ENCODE measurements at places on chromosomes 12 and 14.

DNA sequence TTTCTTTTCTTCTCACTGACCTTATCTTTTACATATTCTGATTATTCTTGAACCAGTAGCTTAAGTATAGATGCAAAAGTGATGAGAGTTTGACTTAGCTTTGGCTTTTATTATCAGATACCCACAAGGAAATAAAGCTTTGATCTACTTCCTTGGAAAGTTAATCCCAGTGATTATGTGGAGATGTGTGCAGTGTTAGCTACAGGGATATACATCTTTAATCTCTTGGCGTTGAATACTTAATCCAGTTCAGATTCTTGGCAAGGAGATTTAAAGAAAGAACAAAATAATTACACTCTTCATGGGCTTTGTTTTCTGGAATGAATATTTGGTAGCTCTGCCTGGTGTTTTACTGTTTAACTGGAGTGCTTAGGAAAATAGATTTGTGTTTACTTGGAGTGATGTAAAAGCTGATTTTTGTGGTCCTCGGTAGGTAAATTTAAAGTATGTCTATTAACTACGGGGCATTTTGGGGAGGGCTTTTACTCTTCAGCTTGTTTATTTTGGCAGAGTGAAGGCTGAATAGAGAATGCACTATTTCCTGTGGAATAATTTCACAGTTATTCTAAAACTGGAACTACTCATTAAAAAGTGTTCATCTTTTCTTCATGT lies 150.1 kb upstream of the LRIG3 start:
- DNase-seq: no peak

DNA sequence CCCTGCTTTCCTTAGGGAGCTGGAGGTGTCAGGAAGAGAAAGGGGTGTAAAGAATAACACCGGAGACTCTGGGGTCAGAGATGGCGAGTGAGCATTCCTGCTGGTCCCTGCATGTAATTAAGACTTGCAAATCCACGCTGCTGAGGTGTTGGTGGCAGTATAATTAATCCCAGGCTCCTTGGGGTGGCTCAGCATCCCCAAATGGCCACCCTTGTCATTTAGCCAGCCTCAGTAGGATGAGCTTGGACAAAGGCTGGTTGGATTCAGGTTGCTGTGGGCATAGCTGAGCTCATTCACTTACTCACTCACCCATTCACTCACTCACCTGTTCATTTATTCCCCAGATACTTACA lies 174.4 kb upstream of the RPH3A start:
- no peak for DNase-seq

- DNase-seq: no peak
Observed at GRCh38 chr12:132946246-132946820, 9.8 kb downstream of the ZNF605 start.

- DNase-seq: no peak
Observed at GRCh38 chr12:112750971-112751370, 40.6 kb upstream of the RPH3A start.

DNA sequence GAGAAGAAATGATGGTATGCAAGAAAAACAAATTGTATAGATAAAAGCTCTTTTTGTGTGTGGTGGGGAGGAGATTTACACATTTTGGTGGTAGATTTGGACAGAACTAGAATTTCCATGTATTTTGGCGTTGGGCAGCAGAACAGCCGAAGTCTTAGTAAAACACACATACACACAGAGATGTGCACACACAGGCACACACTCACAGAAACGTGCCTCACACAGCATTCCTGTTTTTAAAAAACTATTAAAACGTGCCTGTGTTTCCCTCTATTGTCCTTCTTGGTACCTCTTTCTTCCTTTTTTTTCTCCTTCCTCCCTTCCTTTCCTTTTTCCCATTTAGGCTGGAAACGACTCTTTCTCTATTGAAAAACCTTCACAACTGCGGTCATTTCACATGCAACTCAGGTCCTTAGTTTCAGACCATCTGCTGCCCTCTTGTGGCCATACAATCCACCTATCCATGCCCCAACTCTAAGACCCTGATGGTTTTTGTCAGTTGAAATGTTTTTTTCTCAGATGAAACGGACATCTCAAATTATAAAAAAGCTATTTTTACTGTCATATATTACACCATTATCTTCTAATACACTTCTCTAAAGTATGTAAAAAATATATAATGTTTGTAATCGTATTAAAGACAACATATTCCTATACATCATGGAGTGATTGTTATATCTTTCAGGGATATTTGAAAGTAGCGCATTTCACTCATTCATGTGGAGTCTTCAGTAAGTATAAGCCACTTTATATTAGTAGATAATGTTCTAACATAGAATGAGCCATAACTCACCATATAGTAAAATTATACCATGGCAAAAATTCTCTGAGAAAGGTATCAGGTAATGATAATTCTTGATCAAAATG lies 386.7 kb upstream of the NOVA1 start:
- DNase-seq: no peak

GRCh38 chr12:79302162-79302814 lies 388.5 kb downstream of the PAWR start:
- no peak for DNase-seq

DNA sequence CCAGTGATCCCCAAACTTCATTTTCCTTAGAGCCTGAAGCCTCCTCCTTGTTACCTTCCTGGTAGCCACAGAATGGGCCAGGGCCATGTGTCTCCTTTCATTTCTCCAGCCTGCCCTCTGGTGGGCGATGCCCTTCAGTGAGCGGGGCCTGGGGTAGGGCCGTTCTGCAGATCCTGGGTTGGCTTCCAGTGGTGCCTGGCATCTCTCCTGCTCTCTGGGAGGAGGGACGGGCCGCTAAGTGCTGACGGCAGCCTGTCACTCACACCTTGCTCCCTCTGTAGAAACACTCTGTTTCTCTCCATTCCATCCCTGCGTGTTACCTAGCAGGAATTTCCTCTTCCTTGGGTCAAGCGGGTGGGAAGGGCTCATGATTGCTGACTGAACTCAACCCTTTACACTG lies 232.1 kb downstream of the CACNA1C start:
- DNase-seq: no peak

- DNase-seq: no peak
Observed at GRCh38 chr14:89697281-89698060, 257.1 kb downstream of the EFCAB11 start.

GRCh38 chr12:26737487-26738030 lies 95.4 kb downstream of the ITPR2 start:
- no peak for DNase-seq

DNA sequence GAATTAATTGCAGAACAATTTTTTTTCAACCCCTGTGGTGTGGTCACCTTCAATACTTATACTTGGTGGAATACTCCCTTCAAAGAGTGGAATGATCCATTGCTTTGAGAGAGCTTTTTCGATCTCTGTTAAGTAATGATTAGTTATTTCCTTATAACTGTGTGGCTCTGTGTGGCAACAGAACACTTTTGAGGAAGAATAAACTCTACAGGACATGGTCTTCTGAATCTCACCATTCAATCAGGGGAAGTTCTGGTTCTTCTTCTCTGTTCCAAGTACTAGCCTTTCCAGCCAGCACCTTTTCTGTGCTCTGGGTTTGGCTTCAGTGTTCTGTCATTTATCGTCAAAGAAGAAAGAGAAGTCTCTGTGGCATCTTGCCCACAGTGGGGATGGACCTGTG lies 369.2 kb downstream of the ZFP36L1 start:
- no peak for DNase-seq

- no peak for DNase-seq
Observed at GRCh38 chr12:7302266-7302986, 1.4 kb upstream of the ACSM4 start.
